ENCODE measurements at places on chromosomes 1 and 21. TPM values are rescaled to one million over a fixed set of nuclear protein-coding genes. Genes with fewer than 3 reads are reported as not detected.

DNA sequence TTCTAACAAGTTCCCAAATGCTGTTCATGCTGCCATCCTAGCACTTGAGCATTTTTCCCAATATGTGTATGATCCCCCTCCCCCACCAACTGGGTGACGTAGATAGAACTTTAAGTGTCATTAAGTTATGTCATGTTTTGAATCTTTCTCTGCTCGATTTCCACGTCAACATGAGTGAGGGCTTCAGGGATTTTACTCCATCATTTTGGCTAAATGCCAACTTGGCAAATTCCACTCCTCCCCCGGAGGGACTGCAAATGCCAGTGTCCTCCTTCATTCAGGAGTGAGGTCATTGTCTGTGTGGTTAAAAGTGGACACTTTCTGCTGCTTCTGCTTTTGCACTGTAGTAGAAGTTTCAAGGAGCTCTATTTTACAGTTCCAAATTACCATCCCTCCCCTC, 201.7 kb downstream of the FGGY start:
- peaks cover 11% of the 10 kb centered on the region for H3K4me1 ChIP-seq
- H3K4me3 ChIP-seq, result no peak overlapping the region

GRCh38 chr1:223041481-223041880, 101.6 kb downstream of the TLR5 start:
- no peak for DNase-seq
- H3K4me3 ChIP-seq, result no peak overlapping the region
- no peaks in the 10 kb centered on the region for H3K36me3 ChIP-seq
- no peak overlapping the region for H3K27ac ChIP-seq

DNA sequence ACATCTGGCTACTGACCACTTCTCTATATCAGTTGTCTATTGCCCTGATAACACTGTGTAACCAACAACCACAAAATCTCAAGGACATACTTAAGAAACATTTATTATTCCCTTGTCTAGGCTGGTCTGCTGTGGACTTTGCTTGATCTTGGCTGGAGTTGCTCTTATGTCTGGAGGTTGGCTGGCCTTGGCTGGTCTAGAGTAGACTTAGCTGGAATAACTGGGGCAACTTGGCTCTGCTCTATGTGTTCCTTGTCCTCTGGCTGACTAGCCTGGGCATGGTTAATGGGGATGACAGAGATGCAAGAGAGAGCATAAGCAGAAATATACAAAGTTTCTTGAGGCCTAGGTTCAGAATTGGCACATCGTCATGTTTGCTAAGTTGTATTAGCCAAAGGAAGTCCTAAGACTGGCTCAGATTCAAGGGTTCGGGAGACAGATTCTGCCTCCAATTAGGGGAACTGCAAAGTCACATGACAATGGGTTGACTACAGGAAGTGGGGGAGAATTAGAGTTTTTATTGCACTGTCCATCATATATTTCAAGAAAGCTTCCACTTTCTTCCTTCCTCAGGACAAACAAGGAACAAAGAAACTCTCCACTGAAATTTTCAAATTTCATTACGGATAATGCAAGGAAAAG, 61.4 kb upstream of the HMCN1 start:
- no peaks in the 10 kb centered on the region for H3K36me3 ChIP-seq
- no peak overlapping the region for H3K4me3 ChIP-seq
- no peaks in the 10 kb centered on the region for H3K27me3 ChIP-seq
- DNase-seq, result no peak

GRCh38 chr21:36709030-36709867, 10.3 kb downstream of the SIM2 start:
- peaks cover 99% of the 10 kb centered on the region for H3K27me3 ChIP-seq
- peaks cover 10% of the 10 kb centered on the region for H3K4me1 ChIP-seq

GRCh38 chr1:36166136-36166535, 10.2 kb downstream of the MAP7D1 start:
- no peak overlapping the region for H3K4me3 ChIP-seq
- H3K27me3 ChIP-seq, result no peaks in the 10 kb centered on the region
- H3K36me3 ChIP-seq, result no peaks in the 10 kb centered on the region
- peaks cover 14% of the 10 kb centered on the region for H3K4me1 ChIP-seq

- H3K4me1 ChIP-seq, result no peaks in the 10 kb centered on the region
- H3K27ac ChIP-seq, result no peak overlapping the region
- DNase-seq, result no peak
- H3K4me3 ChIP-seq, result no peak overlapping the region
These were observed 14.3 kb downstream of the ATF3 start for GRCh38 chr1:212622906-212623305.

DNA sequence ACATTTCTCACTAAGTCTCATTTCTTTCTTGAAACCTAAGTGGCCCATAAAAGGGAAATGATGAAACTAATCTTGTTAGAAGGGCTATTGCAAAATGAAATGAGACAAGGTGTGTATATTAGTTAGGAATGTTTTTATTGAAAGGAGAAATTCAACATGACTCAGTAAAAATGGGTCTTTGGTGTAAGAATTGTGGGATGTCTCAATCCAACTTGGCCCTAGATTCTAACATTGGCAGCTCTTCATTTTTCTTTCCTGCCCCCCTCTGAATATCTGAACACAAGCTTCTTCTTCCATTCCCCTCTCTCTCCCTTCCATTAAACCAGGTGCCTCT, 26.8 kb upstream of the TARBP1 start:
- no peak overlapping the region for H3K27ac ChIP-seq
- no peaks in the 10 kb centered on the region for H3K4me1 ChIP-seq
- H3K27me3 ChIP-seq, result no peaks in the 10 kb centered on the region
- no peak overlapping the region for H3K4me3 ChIP-seq
- no peaks in the 10 kb centered on the region for H3K36me3 ChIP-seq
- DNase-seq, result no peak

- H3K4me3 ChIP-seq, result no peak overlapping the region
- no peaks in the 10 kb centered on the region for H3K36me3 ChIP-seq
- H3K27ac ChIP-seq, result no peak overlapping the region
- no peaks in the 10 kb centered on the region for H3K4me1 ChIP-seq
- no peak for DNase-seq
These were observed 574.1 kb downstream of the LMO4 start for GRCh38 chr1:87902830-87903229.

- no peaks in the 10 kb centered on the region for H3K27me3 ChIP-seq
- DNase-seq, result no peak
- H3K27ac ChIP-seq, result no peak overlapping the region
- no peak overlapping the region for H3K4me3 ChIP-seq
- H3K4me1 ChIP-seq, result no peaks in the 10 kb centered on the region
These were observed 310.5 kb downstream of the PTGER3 start for GRCh38 chr1:70737125-70737524.

DNA sequence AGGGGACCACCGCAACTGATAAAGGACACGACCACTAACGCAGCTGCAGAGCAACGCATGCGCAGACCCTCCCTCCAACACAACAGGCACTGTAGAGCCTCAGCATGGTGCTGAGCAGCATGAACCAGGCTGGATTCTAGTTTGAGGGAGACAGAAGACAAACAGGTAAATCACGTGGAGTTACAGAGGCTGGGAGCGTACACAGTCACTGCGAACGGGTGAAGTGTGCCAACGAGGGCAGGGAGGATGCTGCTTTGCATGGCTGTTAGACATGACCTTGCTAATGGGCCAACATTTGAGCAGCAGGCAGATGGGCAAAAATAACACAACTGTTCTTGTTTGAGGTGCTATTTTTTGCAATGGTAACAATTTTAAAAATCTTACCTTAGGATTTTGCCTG, 55.2 kb upstream of the NADK start:
- H3K4me3 ChIP-seq, result no peak overlapping the region
- peak; percentile 56 for DNase-seq
- no peaks in the 10 kb centered on the region for H3K4me1 ChIP-seq
- H3K27me3 ChIP-seq, result no peaks in the 10 kb centered on the region
- H3K36me3 ChIP-seq, result no peaks in the 10 kb centered on the region
- no peak overlapping the region for H3K27ac ChIP-seq

- no peaks in the 10 kb centered on the region for H3K36me3 ChIP-seq
- H3K27me3 ChIP-seq, result no peaks in the 10 kb centered on the region
- no peak overlapping the region for H3K27ac ChIP-seq
- H3K4me1 ChIP-seq, result no peaks in the 10 kb centered on the region
- no peak for DNase-seq
These were observed 411.0 kb upstream of the ESRRG start for GRCh38 chr1:217133958-217134856.

DNA sequence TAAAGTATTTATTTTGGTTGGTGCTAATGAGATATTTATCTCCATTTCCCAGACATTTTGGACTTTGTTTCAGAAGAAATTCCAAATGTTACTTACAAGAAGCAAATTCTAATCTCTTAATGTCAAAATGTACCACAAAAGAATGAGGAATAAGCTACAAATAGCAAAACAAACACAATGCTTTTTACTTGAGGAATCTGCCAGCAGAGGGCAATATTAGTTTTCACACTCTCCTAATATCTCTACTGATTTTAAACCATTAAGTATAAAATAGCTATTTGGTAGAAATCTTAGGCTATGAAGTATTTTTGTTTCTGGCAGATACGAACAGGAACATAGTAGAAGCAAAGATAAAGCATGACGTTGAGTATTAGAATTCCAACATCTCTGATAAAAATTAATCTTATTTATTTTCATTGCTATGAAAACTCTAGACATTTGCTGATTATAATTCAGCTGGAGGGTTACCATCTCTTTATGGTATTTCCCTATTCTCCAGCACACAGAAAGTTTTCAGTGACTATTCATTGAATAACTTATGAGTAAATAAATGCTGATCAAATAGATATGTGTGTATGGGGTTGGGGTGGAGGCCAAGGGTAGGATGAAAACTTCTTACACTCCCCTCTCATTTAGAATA, 13.4 kb upstream of the HMCN1 start:
- no peaks in the 10 kb centered on the region for H3K36me3 ChIP-seq
- no peaks in the 10 kb centered on the region for H3K4me1 ChIP-seq
- H3K4me3 ChIP-seq, result no peak overlapping the region
- no peak overlapping the region for H3K27ac ChIP-seq

Gene S100A1
- 40.0 TPM for total RNA-seq

Gene ASAP3
- total RNA-seq, result 47.7 TPM

Measured in breast epithelium (tissue), 4 donors.